ENCODE measurements at places on chromosomes 16 and 17.

GRCh38 chr16:17420816-17421215 is 49.9 kb downstream of the XYLT1 start:
- DNase-seq = no peak

DNA sequence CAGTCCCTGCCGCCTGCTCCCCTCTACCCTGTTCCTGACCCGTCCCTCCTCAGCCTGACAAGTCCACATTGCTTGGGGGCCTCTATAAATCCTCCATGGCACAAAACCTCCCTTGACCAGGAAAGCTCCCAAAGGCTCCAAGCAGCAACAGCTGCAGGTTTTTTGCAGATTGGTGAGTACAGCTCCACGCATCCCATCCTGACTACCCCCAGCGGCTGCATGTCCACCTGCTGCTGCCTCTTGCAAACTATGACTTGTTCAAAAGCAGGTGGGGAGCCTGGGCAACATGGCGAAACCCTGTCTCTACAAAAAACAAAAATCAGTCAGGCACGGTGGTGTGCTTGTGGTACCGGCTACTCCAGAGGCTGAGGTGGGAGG is 122.8 kb downstream of the ANKRD11 start:
- no peak for DNase-seq

- DNase-seq = no peak
Observed at GRCh38 chr17:68048996-68049395, 13.5 kb downstream of the KPNA2 start.

DNA sequence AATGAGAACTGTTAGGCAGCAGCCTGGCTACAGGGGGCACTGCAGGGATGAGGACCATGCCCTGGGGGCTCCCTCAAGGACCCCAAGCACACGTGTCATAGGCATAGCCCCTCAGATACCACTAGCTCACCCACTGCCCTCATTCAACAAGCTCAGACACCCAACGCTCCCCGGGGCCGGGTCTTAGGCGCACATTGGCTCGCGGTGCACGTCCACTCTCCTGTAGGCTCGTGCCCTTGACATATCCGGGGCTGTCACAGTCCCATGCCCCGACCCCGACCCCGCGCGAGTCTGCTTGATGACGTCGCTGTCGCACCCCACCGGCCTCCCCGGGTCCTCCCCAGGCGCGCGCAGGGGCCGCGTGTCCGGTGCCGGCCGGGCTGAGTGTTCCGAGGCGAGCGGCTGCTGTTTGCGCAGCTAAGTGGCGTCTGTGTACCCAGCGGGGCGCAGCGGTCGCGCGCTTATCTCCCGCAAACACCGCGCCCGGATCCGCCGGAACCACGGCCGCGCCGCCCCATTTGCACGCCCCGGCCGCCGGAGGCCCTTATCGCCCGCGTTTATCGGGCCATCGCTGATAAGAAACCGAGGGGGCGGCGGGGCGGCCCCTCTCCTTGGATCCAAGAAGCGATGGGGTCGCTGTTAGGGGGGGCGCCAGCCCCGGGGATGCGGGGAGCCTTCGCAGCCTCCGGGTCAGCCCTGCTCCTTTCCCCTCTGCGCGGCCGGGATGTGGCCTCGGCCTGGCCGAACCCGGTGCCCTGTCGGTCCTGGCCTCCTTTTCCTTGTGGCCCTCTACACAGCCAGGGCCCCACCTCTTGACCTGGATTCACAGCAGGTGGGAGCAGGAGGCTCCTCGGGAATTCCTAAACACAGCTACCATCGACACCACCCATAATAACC is 20.7 kb upstream of the NAGS start:
- DNase-seq = no peak

GRCh38 chr17:4939546-4939795 is 375 bp downstream of the SLC25A11 start:
- DNase-seq = no peak

GRCh38 chr17:47423406-47424295 is 99.9 kb downstream of the EFCAB13 start:
- no peak for DNase-seq

- DNase-seq = no peak
Observed at GRCh38 chr16:54720259-54720658, 210.4 kb upstream of the IRX5 start.
